ENCODE measurements at places on chromosomes 11 and 22. TPM values are rescaled to one million over a fixed set of nuclear protein-coding genes. Genes with fewer than 3 reads are reported as not detected.

DNA sequence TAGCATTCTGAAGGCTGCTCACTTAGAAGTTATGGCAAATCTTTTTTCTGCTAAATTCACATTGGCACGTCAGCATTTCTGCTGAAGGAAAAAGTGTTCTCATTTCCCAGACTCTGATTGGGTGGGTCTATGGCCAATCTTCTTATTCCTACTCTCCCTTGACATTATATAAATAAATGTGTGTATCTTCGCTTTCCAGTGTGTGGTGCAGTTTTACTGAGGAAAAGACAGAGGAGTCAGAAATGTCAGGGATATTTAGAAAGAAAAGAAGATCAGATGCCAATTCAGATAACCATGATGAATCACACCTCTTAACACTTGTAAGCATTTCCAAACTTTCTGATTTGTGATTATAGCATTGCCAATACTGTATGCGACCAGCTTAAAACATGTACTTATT, 3.2 kb upstream of the BDNF start:
- no peak for DNase-seq

DNA sequence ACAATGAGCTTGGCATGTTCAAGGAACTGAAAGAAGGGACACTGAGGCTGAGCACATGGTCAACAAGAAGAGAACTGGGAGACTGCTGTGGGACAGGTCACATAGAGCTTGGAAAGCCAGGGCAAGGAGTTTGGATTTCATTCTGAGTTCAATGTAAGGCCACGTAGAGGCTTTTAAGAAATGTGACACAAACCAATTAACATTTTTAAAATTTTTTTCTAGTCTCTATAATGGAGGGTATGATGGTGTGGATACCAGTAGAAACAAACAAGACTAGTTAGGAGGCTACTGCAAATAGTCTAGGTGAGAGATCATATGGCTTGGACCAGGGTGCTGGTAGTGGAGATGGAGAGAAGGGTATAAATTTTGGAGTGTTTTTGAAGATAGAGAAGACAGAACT, 56.7 kb downstream of the RAB30 start:
- no peak for DNase-seq

GRCh38 chr22:43919106-43919973, 4.3 kb upstream of the PNPLA3 start:
- DNase-seq, result no peak

DNA sequence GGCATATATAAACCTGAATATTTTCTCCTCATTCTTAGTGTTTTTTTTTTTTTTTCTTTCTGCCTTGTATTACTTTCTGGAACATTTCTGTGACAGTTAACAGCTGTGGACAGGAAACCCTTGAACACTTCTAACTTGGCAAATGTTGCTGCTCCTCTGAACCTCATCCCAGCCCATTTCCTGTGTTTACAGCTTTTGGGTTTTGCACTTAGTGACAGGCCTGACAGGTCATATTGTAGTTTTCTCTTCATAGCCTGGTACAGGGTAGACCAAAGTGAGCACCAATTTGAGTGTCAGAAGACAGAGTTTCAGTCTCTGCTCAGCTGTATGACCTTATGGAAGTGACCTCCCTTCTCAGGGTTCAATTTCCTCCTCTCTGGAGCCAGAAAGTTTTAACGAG, 91.6 kb downstream of the STIM1 start:
- DNase-seq, result no peak

- no peak for DNase-seq
Measured at GRCh38 chr22:31950226-31950625, 5.9 kb downstream of the YWHAH start.

DNA sequence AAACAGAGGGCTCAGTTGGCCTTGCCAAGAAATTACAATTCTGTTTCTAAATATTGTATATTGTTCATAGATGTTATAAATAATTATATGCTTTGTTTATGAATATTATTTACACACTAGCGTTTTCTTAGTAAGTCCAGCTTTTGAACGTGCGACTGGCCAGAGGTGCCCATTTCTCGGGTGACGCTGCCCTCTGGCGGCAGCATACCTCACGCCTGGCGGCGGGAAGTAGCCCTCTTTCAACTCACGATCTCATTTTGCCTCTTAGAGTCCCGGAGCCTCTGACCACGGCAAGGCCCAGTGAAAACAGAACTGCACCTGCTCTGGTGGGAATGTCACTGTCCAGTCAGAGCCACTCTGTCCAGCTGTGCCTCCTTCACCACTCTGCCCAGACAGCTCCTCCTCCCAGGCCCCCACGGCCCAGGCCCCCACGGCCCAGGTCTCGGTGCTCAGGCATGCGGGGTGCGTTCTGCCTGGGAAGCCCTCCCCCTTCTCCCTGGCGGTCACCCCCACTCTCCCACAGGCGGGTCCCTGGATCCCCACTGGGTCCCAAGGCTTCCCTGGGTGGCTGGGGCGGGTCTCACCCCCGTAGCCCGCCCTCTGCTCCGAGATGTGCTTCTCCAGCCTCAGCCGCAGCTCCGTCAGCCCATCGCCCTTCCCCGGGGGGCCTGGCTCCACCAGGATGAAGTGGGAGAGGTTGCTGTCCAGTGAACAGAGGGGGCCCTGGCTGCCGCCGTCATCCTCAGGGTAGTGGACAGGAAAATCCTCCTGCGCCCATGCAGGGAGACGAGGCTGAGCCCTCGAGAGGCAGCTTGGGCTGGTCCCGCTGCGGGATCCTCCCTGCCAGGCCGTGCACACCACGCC, 19.3 kb downstream of the TSSC4 start:
- DNase-seq, result peak; percentile 87

- DNase-seq, result no peak
Measured at GRCh38 chr22:30803679-30804078, 109.0 kb downstream of the OSBP2 start.

GRCh38 chr11:82384308-82384707, 349.4 kb downstream of the FAM181B start:
- DNase-seq, result peak; percentile 23

DNA sequence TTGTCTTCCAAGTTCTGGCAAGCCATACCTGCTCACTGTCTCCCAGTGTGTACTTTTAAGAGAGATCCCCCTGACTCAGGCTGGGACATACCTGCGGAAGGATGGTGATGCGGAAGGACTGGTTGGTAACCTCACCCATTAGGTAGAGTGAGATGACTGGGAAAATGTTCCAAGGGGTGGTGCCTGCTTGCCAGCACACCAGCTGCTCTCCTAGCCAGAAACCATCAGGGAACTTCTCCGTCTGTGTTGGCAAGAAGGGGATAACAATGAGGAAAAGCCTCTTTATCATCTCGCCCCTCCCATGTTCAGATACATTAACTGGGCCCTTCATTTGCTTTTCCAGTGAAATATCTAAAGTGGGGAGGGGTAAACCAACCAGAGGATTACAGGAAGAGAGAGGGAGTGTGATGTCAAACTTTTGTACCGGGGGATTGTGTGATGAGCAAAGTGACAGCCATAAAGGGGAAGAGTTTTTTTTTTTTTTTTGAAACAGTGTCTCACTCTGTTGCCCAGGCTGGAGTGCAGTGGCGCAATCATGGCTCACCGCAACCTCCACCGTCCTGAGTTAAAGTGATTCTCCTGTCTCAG, at the start of gene BACE1-AS:
BACE1-AS (plus strand) TSS at position 538 of the 588 bp plus-strand sequence.
- DNase-seq, result no peak

GRCh38 chr11:31814176-31814868, 3.2 kb upstream of the PAX6 start:
- peak; percentile 61 for DNase-seq

DNA sequence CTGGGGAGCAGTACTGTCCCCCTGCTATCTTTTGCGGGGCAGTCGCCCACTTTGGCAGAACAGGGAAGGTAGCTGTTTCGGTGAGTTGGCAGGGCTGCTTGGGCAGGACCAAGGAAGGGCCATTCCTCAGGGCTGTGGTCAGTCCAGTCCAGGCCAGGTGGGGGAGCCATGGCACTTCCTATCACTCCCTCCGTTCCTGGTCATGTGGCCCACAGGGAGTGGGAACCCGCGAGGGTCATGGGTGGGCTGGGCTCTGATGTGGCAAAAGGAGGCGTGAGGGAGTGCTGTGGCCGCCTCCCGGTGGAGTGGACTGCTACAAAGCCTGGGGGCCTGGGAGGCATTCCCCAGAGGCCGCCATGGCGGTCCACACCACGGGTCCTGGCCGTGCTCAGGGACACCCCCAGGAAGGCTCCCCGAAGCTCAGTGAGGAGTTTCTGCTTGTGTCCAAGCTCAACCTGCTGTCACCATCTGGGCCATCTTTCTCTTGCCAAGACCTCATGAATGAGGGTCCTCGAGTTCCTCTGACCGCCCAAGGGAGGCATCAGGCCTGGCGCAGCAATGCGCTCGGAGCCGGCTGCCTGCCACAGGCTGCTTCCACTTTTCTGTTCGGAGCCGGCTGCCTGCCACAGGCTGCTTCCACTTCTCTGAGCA, 11.9 kb downstream of the CHID1 start:
- peak; percentile 49 for DNase-seq

DNA sequence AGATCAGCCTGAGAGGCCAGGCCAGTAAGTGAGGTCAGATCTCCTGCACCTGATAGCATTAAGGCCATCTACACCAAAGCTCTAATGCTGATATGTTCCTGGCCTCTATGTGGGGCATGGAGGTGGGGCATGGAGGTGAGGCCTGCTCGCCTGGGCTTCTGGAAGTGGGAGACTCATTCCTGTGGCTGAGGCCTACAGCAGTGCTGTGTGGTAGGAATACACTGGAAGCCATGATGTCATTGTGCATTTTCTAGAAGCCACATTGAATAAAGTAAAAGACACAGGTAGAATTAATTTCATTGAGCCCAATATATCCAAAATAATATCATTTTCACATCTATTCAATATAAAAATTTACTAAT, 2.7 kb downstream of the PNPLA3 start:
- DNase-seq, result no peak

- DNase-seq, result no peak
Measured at GRCh38 chr11:7889985-7890384, 41.1 kb downstream of the OR10A6 start.

CD3D gene
- not detected for total RNA-seq

PRRG4 gene
- 1.9 TPM for total RNA-seq

MN1 gene
- total RNA-seq, result 6.8 TPM

APOA1 gene
- not detected for total RNA-seq

CCDC73 gene
- not detected for total RNA-seq

DMC1 gene
- total RNA-seq, result 5.0 TPM

Data from GM23338 (cell line).